ENCODE measurements at places on chromosomes 11 and 22. TPM values are rescaled to one million over a fixed set of nuclear protein-coding genes. Genes with fewer than 3 reads are reported as not detected.

The DRD4 gene
- 0.50 TPM for total RNA-seq

GRCh38 chr11:65078151-65078550 is 5.7 kb downstream of the CDCA5 start:
- DNase-seq, result no peak

DNA sequence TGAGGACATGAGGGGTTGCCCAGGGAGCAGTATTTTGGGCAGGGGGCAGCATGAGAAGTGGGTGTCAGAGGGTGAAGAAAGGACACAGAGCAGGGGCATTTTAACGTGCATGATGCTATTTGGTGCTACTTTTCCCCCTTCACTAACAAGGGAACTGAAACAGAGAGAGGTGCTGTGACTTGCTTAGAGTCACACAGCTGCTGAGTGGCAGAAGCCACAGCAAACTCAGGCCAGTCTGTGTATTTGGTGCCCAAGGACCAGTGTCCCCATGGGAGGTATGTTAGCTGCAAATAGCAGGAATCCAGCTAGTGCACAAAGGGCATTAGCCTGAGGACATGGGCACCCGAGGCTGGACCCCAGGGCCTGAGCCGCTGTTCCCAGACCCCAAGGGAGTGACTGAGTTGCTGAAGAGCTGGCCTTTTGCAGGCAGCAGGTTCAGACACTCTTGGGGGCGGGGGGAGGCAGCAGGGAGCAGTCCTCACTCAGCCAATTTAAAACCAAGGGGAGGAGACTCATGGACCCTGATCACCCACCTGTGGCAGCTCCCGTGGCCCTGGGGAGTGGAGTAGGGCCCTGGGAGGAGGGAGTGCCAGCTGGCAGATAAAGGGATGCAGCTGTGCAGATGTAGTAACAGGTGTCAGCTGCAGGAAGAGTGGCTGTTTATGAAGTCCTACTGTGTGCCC is 14.6 kb downstream of the PARVG start:
- DNase-seq, result no peak

The KRTAP5-2 gene
- total RNA-seq, result not detected

DNA sequence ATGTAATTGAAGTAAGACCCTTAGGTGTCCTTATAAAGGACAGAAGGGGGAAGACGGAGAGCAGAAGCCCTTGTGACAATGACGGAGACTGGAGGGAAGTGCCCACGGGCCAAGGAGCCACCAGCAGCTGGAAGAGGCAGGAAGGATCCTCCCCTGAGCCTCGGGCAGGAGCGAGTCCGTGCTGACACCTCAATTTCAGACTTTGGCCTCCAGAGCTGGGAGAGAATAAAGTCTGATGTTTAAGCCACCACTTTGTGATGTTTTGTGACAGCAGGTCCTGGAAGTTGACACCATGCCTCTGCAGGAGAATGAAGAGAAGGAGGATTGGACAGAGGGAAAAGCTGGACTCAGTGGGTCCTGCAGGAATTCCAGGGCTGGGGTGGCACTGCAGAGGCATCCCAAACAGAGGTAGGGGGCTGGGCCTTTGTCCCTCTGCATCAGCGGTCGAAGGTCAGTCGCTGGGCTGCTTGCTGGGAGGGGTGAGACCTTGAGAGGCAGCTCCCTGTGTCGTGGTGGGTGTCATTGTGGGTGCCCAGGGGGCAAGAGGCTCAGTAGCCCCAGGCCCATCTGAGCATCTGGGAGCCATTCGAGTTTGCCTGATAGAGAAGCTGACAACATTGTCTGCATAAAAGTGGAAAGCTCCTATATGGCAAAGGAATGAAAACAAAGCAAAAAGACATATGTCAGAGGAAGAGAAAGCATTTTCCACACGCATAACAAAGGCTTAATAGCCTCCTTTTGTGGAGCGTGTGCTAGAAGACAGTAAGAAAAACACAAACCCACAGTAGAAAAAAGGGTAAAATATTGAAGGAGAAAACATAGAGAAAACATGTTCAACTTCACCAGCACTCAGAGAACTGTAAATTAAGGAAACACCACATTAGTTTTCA is 68.8 kb downstream of the RTL6 start:
- no peak for DNase-seq

The APOA4 gene
- not detected for total RNA-seq

Data from omental fat pad (tissue), 4 donors.